ENCODE measurements at places on chromosomes 4 and X.

- no peak for DNase-seq
These were observed 91.6 kb upstream of the NUDT6 start for GRCh38 chr4:123014038-123014437.

DNA sequence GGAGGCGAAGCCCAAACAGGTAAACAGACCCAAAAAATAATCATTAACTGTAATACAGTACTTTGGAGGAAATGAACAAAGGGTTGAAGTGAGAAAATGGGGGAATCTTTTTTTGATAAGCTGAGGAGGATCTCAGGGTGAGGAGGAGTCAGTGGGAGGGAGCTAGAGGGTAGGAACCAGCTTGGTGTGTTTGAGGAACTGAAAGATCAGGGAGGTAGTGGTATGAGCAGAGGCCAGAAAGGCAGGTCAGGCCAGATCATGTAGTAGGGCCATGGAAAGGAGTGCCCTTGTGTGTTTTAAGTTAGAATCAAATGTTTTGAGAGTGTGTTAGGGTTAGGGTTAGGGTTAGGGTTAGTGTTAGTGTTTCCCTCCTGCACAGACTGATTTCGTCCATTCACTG, 48.8 kb downstream of the PPP2R2C start:
- no peak for DNase-seq

DNA sequence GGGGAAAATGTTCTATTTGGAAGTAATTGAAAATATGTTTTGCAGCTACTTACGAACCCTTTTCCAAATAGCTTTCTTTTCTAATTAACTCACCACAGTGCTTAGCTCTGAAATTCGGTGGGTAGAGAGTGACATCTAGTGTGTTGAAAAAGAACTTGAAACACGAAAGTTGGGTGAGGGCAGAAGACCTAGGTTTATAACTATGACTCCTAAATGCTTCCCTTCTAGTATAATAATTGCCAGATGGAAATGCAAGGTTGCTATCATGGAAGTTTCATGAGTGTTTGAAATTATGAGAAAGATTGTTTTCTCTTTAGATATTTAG, 77.3 kb upstream of the NOCT start:
- no peak for DNase-seq

- DNase-seq = no peak
These were observed 46.1 kb downstream of the ARHGAP24 start for GRCh38 chr4:85520765-85521749.

DNA sequence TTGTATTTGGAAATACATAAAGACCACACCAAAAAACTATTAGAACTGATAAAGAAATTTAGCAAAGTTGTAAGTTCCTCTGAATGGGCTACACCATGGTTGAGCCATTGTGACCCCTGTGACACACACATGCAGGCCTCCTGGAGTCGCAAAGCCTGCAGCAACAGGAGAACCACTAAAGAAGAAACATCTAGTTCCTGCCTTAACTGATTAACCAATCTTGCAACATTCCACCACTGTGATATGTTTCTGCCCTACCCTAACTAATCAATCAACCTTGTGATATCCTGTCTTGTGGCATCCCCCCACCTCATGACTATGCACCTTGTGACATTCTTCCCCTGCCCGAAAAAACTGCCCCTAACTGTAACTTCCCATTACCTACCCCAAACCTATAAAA, 401.8 kb downstream of the PRDM5 start:
- DNase-seq = no peak

DNA sequence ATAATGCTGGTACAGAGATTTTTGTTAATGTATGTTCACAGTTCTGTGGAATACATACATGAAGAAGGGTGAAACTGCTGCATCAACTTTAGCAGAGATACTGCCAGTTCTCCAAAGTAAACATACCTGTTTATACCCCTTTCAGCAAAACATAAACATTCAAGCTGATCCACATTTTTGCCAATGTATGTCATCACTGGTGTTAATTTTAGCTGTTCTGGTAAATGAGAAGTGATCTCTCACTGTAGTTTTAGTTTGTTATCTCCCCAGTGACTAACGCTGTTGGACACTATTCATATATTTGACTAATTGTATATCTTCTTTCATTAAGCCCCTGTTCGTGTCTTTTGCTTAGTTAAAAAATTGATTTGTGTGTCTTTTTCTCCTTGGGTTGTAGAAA, 82.0 kb downstream of the HAUS3 start:
- DNase-seq = no peak

DNA sequence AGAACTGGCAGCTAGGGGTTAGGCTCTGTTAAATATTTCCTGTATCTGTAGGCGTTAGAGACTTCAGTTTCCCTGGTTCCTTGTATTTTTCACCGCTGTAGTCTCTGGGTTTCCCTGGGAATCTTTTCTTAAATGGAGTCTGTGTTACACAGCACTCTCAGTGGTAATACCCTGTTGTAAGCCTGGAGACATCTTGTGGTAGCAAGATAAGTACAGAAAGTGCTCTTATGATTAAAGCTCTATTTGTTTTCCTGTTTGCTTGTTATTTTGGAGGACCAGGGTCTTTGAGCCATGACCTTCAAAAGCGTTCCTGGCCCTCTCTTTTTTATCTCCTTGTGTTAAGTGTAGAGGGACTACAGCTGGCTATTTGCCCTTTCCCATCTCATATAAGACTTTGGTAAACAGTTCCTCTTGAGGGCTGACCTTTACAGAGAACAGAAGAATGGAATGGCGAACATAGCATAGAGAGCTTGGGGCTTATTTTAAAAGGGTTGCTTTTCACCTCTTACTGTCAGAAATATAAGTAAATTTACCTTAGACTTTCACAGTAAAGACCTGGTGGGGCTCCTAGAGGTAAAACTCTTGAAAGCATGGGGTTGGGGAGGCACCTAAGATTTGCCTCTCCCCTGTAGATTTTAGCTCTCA, 782.5 kb downstream of the FAT4 start:
- DNase-seq = no peak

DNA sequence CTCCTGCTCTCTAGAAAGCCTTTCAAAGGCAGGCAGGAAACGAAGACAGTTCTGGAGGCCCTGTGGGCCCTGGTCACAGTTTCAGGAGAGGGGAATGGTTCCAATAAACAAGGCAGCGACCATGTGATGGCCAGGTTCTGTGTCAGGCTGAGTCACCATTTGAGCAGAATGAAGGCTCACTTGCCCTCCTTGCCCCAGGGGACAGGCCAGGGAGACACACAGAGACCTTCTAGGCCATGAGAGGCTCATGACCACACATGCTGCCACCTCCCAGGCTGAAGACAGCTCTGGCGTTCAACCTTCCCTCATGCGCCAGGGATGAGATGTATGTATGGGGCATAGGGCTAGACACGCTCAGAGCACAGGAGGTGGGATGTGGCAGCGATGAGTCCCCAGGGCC, 22.9 kb upstream of the TRIM2 start:
- no peak for DNase-seq

DNA sequence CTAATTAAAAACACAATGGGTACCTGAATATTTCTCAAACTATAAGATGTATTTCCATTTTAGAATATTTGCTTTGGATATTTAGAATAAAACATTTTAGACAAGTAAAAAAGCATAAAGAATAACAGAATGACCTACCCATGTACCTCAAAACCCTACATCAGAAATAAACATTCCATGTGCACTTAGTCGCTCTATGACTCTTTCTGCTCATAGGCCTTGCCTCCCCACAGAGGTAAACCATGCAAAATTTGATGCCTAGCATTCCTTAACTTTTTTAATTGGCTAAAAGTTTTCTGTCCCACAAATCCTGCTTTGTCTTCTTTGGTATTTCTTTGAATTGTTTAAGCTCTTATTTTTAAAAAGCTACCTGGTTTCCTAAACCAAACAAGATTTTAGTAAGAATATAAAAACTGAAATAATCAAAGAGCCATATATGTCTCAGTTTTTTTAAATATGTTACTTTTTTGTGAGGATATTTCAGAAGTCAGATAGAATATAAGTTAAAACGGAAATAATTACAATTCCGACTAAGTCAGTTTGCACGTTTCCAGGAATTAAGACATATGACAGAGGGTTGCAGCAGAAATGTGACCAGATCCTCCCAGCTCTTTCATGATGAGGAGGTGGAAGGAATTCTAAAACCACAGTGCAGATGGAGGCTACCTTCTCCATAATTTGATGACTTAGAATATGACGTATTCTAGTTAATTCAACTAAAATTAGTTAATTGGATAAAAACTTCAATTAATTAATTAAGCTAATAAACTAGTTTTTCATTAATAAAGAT, 102.5 kb downstream of the FIP1L1 start:
- DNase-seq = no peak
